ENCODE measurements at places on chromosomes 12 and 14. TPM values are rescaled to one million over a fixed set of nuclear protein-coding genes. Genes with fewer than 3 reads are reported as not detected.

The TBX3 gene
- not detected for total RNA-seq

The TAS2R7 gene
- total RNA-seq, result not detected

DNA sequence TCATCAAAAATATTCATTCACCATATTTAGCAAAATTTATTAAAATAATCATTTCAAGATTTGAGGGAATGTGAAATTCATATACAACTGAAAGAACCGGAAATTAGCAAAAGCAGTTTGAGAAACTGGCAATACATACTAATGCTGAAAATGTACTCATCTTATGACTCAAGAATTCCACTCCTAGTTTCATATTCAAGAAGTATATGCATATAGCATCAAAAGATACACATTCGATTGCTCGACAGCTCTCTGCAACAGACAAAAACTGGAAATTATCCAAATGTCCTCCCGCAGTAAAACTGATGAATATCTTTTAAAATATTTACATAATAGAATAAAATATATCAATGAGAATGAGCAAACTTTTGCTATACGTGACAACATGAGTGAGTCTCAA, 189.2 kb upstream of the MGAT4C start:
- DNase-seq, result no peak

The TSPAN19 gene
- not detected for total RNA-seq

GRCh38 chr14:37078131-37078530, 94.3 kb downstream of the SLC25A21 start:
- no peak for DNase-seq

The MFAP5 gene
- not detected for total RNA-seq

GRCh38 chr12:104490850-104491249, 34.1 kb downstream of the CHST11 start:
- no peak for DNase-seq

- DNase-seq, result no peak
Measured at GRCh38 chr12:107468182-107468581, 217.4 kb upstream of the PWP1 start.

Measured in naive thymus-derived CD8-positive, alpha-beta T cell (primary cell).